NCI-H82 (cell line): ENCODE measurements at places on chromosomes 2 and 18.

GRCh38 chr18:66655407-66655806, 51.5 kb upstream of the CDH19 start:
- no peak for DNase-seq

DNA sequence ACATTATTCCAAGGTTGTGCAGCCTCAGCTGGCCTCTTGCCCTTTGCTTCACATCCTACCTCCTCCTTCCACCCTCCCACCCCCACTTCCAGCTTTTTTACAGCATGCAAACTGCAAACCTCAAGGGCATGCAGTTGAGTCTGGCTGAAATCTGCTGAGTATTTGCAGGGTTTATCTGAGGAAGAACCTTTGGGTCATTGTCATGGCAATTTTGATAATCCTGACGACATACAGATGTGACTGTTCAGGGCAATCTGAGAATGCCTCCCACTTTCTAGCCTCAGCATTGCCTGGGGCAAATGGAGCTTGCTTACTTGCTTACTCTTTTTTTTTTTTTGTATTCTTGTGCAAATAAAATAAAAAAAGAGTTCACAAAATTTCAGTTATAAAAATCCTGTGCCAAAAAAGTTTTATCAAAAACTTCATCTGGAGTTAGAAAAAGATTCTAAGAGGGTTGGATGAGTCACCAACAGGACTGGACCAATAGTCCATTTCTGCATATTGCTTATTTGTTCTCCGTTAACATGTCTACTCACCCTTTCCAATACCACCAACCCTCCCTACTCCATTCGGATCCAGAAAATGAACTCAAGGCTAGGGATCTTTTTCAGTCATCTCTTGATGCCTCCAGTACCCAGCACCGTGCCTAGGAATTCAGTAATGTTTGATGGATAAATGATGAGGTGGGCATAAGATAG, 23.6 kb upstream of the LHCGR start:
- no peak for DNase-seq

GRCh38 chr2:181656450-181657291, at the start of gene CERKL:
Gene CERKL, minus strand, starts transcription at chr2:181657105. Its CDS starts 99 bp downstream, at chr2:181657006.
- peak; percentile 34 for DNase-seq

DNA sequence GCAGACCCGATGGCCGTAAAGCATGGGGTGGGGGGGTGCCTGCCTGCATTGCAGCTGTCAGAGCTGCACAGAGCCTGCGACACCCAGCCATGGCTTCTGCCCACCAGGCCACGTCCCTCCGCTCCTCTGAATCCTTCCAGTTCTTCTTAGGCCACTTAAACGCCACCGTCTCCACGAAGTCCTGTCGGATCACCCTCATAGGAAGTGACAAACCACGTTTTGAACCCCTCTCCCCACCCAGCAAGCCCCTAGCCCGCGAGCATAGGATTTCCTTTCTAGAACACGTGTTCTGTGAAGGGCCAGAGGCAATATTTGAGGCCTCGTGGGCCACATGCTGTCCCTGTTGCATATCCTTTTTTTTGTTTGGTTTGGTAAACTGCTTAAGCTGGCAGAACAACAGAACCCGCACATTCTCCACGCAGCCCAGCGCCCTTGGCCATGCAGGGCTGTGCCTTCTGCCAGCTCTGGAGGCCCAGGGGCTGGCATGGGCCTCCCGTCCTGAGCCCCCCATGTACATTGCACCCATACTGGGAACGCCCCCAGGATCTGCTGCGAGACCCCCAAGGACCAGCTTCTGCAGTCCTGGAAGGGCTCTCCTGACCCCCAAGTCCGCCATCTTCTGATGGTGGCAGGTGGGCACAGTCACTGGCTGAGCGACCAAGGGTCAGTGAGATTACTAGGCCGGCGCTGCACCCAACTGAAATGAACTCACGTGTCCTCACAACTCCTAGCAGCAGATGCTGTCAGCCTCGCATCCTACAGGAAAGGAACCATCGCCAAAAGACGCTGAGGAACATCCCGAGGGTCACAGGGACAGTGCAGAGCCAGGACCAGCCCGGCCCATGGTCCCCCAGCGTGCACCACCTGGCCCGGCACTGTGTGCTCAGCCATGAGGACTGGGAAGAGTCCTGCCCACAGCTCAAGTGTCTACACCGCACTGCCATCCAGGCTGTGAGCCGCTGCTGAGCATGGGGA, 35.1 kb downstream of the ADI1 start:
- no peak for DNase-seq

DNA sequence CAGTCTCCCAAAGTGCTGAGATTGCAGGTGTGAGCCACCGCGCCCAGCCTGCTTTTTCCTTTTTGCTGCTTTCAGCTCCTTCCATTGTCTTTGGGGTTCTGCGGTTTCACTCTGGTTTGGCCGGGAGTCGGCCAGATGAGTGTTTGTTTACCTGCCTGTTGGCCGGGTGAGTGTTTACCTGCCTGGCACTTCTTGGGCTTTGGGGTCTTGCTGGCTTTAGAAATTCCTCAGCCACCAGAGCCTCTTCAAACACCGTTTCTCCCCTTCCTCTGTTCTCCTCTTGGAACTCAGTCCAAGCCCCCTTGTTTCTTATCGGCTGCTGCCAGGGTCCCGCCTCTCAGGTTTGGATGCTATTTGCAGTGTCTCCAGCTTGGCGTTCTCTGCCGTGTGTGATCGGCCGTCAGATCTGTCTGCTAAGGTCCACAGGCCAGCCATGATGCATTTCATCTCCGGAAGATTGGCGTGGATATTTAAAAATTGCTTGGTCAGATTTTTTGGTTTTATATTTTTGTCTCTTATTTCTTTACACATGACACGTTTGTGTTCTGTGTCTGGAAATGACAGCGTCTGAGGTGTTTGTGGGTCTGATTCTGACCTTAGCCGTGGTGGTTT, 14.2 kb upstream of the GAL3ST2 start:
- DNase-seq = no peak

DNA sequence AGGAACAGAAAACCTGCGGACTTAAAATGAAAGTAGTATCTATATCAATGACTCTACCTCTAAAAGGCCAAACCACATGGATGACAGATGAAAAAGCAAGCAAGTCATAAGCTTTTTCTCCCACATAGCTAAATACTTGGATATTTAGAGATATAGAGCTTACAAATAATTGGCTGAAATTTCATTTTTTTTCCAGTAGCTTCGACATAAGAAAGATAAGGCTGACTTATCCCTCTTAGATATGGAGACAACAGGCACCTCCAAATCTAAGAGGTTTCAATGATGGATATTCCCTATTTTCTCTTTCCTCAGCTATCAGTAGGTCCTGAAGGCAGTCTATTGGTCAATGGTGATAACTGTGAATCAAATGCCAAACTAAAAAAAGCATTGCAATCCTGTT, 460.3 kb downstream of the MEIS1 start:
- no peak for DNase-seq

- DNase-seq = no peak
Observed at GRCh38 chr2:219916281-219916680, 288.9 kb downstream of the SLC4A3 start.

DNA sequence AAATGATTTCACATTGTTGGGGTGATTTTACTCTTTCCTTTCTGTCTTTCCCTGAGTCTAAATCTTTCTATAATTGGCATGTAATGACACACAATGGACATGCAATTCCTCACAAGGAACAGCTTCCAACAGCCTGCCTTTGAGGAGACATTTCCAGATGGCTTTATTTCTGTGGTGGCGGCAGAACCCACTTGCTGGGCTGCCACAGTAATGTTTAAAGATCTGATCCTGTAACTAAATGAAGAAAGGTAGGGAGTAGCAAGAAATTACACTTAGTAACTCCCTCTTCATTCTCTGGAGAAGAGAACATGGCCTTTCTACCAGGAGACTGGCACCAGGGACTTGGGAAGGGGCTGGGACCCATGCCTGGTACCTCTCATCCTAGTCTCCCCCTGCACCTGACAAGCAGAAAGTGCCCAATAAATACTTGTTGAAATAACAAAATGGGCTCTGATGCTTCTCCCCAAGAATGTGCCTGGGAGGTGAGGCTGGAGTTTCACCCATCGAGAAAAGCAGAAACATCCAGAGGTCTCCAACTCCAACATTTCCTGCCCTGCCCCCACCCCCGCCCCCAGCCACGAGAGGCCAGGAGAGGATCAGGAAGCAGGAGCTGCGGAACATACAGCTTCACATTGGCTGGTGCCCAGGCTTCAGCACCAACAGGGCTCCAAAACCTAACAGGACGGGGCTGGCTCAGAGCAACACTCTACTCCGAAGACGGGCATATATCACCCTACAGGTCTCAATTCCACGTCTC, 92.1 kb downstream of the PXDN start:
- DNase-seq = no peak

DNA sequence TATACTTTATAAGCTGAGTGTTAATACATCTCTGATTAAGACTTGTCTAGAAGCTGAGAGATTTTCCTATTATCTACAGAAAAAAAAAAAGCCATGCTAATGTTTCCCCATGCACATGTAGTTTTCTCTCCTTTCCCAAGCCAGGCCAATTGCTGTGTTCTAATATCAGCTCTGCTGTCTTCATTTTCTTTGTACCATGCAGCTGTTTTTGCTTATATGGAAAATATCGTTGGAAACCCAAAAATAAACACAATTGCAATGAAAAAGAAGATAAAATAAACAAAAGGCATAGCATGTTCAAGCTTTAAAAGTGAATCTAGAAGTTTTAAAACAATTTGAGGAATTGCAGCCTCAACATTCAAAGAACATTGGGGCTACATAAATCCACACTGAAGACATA, 817.4 kb upstream of the ACVR2A start:
- no peak for DNase-seq

- no peak for DNase-seq
Observed at GRCh38 chr2:9752441-9753275, 90.6 kb upstream of the TAF1B start.

DNA sequence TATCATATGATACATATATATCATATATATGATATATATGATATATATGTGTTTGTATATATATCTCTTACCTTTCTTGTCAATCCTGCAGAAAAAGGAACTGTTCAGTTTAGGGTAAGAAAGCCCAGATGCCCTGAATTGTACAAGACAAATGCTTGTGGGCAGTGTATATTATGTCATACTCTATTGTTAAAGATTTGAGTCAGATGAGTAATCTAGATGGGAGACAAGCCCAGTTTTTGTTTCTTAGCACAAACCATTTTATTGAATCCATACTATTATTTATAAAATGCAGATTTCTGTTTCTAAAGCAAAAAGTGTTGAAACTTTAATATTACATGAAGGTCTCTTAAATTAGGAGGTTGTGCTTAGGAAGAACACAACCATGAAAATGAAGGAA, 90.6 kb downstream of the VRK2 start:
- DNase-seq = no peak

DNA sequence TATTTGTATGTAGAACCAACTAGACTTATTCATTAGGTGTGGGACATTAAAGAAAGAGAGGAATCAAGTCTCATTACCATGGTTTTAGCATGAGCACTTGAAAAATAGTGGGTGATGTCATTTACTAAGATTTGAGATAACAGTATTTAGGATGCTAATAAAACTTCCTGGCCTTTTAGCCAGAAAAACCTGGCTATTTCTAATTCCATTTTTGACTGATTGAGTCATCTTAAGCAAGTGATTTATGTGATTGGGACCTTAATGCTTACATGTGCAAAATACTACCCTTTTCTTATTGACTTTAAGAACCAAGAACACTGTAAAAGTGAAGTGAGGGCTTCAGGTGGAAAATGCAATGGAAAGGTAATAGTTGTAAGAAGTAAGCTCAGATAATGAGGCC, 196.8 kb upstream of the SESTD1 start:
- DNase-seq = no peak

GRCh38 chr18:59372975-59373374, 13.9 kb upstream of the LMAN1 start:
- DNase-seq = no peak

DNA sequence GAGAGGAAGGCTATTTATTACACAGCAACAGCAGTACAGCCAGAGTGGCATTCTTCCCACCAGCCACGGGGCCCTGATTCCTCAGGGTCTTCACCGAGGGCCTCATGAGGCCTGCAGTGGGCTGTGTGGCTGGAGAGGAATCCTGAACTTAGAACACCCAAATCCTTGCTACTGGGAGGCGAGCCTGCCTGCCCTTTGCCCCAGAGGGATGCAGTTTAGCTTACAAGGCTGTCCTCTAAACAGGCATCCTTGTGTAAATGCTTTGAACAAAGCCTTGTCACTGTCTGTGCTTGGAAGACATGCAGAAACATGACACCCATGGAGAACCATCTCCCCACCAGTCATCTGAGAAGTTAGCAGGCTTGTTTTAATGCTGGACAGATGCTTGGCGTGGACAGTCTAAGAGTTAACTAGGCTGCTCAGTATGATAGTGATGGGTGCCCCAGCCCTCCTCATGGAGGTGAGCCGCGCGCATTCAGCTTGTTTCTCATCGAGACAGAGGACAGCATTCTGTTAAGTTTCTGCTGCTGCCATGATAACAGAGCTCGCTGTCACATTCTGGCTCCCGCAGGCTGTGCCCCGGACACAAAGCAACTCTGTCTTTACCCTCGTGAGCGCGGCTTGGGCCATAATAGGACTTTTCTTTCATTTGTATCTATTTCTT, 42.9 kb downstream of the ADI1 start:
- DNase-seq = no peak

DNA sequence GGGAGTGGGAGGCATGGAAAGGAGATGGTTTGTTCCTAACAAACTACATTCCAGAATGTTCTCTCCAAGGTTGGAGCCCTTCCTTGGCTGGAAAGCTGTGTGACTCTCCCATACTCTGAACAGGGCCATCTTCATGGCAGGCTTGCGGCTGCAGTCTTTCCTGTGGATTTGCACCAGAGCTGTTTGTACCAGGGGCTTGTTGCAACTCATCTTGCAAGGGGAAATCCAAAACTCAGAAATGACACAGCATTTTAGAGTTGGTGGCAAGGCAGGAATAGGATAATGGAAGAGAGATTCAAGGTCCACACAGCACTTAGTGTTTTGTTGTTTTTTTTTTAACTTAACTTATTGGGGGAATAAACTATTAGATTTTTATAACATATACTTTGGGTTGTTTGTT, 73.7 kb upstream of the ZNF516 start:
- no peak for DNase-seq

DNA sequence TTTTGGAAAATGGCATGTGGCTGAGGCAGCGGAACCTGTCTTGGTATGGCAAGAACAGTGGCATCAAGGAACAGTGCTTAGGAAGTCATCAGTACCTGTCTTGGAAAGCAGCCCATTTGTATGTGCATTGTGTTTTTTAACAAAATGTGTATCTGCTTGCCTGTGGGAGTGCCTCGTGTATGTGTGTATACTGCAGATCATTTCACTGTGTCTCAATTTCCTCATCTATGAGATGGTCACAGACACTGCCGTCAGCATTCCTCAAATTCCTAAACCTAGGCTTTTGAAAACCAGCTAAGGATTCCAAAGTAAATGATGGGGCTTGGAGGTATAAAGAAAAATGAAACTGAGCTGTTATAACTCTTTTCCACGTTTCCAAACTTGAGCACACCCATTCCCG, 441.3 kb downstream of the RND3 start:
- DNase-seq = no peak
